NCI-H1694 treated with DMSO at 0.1 percent for 48 hours (cell line): ENCODE measurements at places on chromosomes 12 and 14.

DNA sequence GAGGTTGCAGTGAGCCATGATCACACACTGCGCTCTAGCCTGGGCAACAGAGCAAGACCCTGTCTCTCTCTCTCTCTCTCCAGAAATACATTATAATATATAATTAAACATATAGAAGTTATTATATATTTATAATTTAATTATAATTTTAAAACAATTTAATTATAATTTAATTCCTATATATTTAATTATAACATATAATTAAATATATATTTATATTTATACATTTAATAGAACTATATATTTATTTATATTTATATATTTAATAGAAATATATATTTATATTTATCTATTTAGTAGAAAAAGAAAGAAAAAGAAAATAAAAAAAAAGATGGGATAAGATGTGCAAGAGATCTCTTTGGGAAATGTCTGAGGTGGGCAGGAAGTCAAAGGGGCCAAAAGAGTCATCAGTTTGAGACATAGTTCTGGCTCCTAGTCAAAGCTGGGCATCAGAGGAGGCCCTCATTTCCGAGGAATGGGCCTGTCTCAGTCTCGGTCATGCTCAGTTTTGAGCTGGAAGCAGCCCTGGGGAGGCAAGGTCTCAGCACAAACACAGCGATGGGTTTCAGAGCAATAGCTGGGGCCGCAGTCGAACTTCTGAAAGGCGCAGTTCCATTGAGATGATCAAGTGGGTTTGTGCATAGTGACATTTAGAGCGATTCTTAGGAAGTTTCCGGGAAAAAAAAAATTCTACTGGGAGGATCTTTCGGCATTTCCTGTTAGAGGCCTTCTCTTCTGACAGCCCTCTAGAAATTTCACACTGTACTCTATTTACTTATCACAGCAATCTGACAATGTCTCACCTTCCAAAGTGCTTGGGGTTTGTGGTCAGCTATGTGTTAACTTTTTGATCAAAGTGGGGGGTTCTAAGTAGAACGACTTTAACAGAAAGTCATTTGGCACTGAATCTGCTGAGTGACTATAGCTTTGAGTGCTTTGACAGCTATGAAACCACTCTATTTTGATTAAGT is 58.7 kb upstream of the GZMB start:
- DNase-seq: no peak

DNA sequence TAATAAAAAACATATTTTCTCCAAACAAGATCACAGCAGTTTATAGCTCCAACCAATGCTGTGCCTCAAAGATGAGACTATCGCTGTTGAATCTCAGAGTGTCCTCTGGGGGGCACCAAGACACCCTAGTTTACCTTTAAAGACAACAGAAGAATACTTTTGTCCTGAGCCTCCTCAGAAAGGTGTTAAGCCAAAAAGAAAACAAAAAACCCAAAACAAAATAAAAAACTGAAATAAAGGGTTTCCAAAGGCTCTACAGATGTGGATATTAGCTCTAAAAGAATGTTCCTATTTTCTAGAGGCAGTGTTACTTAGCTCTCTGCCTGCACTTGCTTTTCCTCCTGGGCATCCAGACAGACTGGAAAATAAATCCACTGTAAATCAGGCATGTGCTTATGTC is 86.9 kb upstream of the TTC7B start:
- peak; percentile 87 for DNase-seq

DNA sequence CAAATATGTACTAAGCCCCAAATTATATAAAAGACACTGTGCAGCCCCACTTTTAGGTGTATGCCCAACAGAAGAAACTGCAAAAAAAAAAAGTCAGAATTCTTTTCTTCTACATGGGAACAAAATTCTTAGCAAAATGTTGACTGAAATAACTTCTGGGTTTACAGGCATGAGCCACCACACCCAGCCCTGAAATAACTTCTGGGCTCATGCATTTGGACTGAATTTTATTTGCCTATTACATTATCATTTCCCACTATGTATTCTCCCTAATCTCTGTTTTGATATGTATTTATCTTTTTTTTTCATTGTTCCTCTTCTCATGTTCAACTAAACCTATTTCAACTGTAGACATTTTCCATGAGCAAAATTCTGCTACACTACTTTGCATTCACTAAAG is 169.2 kb downstream of the GRIN2B start:
- no peak for DNase-seq

- no peak for DNase-seq
Observed at GRCh38 chr14:99531251-99532096, 50.3 kb downstream of the CCNK start.

DNA sequence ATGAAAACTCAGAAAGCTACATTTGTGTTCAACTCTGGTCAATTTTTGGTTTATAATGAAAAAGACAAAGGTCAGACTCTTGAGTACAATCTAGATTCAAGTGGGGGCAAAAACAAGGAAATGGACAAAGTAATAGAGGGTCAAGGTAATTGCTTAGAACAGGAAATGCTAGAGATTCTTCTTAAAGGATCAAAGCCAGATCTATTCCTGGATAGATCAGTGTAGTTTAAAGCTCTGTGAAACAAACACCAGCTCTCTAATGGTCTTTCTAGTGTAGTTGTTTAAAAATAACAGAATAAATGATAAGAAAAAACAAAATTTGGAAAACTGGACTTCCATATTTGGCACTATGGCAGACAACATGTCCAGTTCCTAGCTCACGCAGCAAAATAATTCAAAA is 70.7 kb upstream of the SLC8A3 start:
- no peak for DNase-seq

GRCh38 chr12:127811988-127812387 is 455.0 kb upstream of the TMEM132C start:
- DNase-seq: no peak

DNA sequence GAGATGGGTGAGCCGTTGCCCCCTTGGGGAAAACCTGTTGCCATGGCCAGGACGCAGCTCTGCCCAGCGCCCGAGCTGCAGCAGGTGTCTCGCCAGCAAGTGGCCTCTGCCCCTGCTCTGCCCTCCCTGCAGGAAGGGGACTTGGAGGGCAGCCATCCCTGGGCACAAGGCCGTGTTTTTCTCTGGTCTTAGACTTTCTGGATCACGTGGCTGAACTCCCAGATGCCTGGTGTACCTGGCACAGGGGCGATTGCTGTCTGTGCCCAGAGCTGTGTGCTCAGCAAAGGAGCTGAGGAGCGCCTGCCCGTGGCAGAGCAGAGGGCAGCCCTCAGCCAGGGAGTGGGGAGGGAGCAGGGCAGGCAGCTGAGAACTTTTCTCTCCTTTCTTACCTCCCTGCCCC is 38.0 kb downstream of the TMEM63C start:
- no peak for DNase-seq

DNA sequence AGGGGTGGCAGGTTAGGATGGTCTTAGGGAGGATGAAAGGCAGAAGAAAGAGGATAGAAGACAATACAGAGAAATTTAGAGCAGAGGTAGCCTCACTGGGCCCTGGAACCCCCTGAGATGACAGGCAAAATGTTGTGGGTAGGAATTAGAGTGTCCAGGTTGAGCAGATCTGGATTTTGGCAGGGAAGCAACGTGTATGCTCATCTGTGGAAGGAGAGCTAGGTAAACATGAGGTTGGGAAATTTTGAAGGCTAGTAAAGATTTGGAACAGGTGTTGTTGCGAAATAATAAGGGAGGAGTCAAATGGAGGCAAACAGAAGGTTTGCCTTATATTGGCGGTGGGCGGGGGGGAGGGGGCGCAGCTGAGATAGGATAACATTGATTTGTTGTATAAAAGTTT is 5.3 kb downstream of the HSD17B6 start:
- DNase-seq: no peak

DNA sequence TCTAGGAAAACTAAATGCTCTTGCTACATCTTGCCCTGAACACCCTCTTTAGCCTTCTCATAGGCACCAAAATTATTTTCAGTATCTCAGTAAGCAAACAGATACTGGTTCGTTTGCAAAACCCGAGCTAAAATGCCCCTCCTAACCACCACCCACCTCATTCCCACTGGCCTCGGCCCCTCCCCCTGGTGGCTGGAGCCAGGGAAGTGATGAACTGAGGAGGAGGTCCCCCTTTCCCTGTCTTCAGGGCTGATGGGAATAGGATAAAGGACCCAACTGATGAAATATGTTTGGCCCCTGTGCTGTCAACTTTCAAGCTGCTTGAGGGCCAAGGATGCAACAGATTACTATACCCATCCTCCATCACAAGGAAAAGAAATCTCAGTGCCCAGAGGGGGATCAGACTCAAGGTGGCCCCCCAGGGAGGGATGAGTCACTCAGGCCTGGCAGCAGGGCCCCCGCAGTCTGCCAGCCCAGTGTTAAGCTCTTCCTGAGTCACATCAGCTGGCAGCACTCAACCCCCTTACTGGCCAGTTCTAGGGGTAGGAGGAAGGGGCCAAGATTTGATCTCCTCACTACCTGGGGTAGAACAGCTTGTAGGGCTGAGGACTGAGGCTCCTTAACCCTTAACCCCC is 1.7 kb downstream of the ANKRD52 start:
- DNase-seq: no peak
